NCI-H2227 treated with DMSO at 0.1 percent for 48 hours (cell line): ENCODE measurements at places on chromosomes 7 and 10.

DNA sequence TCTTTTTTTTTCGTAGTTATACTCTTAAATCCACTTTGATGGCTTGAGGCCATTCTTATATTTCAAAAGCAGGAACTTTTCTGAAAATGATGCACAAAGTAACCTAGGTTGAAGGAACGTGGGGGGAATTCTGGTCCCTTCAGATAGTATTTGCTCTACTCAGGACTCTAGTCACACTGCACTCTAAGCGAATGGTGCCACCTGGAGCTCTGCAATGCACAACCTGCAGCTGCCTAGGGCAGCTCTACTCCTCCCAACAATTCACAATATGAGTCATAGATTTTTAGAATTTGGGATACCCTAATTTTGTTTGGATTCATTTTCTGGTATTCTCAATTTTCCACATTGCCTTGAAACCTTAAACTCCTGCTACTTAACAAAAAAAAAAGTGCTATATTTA lies 17.3 kb downstream of the SYPL1 start:
- no peak for DNase-seq

DNA sequence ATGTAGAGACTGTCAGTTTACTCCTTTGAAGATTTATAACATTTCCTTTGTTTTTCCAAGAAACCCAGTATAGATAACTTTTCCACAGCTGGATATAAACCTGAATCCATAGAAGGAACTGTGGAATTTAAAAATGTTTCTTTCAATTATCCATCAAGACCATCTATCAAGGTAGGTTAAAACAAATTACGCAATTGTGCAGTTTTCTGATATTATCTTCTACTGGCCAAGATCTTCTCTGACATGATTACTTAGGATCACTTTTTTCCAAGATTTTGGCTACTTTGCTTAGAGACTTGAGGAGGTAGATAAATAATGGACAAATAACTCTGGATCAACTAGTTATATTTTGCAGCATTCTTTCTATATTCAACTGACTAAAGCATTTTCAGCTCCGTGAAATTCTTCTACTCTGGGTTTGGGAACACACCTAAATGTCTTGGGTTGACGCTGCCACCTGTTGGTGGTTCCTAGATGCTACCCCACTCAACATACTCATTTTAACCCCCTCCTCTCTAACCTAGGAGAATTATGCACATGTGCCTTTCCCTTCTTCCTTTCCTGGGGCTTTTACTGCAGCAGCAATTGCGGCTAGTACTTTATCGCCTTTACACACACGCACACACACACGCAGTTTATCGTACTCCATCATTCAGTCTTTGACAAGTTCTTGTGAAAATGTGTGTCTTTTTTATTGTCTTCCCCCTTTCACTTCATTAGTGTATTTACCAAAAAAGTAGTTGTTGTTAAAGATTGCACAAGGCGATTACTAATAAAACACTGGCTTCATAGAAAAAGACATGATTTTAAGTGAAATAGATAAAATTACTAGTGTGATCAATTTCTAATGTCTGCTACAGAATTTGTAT lies 32.7 kb downstream of the ABCB5 start:
- DNase-seq: peak; percentile 36

GRCh38 chr7:22002726-22003125 lies 57.0 kb upstream of the CDCA7L start:
- no peak for DNase-seq

DNA sequence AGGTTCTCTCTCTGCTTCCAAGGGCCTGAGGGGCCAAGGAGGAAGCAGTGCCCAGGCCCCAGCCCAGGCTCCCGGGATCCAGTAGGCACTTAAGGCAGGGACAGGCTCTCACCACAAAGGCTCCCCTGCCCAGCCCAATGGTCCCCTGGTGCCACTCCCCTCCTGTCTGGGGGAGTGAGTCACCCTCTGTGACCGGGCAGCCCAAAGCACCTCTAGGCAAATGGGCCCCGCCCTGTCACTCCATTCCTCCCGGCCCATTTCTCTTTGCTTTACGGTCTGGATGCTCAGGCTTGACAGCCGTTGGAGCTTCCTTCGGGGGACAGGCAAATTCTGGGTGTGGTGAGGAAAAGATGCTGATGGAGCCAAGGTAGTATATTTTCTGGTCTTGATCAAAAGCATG lies at the start of gene CALHM3:
TSS of gene CALHM3 (minus strand) at position 106 of the 400 bp plus-strand sequence. CDS start 208 bp downstream, outside the sequence.
- no peak for DNase-seq

- no peak for DNase-seq
These were observed 14.8 kb downstream of the C10orf105 start for GRCh38 chr10:71704816-71705215.

DNA sequence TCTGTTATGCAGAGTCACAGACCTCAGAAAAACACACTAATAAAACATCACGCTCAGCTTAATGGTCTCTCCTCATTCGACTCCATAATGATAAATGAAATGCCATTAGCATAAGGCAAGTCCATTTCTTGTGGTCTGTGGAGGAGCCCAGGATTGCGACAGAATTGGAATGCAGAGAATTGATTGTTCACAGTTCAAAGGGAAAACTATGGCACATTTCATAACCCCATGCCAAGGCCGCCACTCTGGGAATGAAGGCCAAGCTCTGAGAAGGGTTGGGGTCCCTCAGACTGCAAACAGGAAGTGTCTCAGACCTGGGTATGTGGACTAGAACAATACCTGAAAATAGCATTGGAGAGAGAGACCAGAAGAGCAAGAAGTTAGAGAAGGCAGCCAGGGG lies 398.9 kb downstream of the ADRA2A start:
- no peak for DNase-seq

- DNase-seq: no peak
These were observed 162.5 kb downstream of the DNAJB6 start for GRCh38 chr7:157499121-157499834.

DNA sequence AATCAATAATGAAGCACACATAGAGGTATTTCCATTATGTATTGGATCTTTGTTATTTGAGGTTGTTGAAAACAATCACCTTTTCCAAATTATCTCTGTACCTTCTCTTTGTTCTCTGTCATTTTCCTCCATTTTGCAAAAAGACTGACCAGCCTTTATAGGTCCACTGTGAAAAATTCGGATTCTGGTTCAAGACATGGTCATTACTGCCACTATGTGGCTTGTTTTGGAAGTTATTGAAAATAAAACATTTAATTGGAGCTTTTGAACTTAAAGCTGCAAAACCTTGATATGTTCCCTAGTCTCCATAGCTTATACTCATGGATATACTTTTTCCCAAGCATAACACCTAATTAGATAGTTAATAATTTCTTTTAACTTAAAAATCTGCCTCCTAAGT lies 1094.4 kb downstream of the NRG3 start:
- no peak for DNase-seq

- no peak for DNase-seq
These were observed 57.0 kb upstream of the CC2D2B start for GRCh38 chr10:95850791-95851190.

GRCh38 chr10:65194126-65194525 lies 1672.9 kb downstream of the REEP3 start:
- DNase-seq: no peak

DNA sequence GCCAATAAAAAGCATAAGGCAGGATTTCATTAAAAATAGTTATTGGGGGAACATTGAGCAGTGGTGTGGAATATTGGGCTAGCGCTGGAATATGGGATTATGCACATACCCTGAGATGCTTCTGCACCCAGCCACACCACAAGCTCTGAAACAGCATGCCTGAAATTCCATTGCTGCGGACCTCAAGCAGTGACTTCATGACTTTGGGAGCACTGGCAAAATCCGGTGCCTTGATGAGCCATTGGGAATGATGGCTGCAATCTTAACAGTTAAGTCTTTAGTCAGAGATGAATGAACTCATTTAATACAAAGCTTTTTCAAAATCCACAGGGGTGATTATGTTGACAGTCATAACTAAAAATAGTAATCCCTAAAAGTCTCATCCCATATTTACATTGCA lies 274.7 kb upstream of the MTPN start:
- DNase-seq: no peak

- peak; percentile 53 for DNase-seq
These were observed 752 bp downstream of the KLF14 start for GRCh38 chr7:130732980-130733930.

DNA sequence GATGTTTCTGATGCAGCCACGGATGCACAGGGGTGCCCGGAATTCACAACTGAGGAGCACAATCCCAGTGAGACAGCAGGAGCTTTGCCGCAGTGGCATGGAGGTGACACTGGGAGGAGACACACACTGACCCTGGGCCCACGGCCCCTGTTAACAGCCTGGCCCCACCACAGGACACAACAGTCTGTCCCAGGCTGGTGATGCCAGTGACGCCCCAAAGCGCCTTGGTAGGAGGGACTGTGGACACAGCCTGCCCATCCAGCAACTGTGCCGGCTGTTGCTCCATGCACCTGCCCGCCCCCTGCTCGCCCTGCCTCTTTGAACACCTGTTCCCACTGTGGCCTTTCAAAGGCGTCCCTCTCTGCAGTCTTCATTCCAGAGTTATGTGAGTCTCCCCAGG lies 49.8 kb downstream of the KLF6 start:
- no peak for DNase-seq

- DNase-seq: no peak
These were observed 493.9 kb upstream of the IGFBP3 start for GRCh38 chr7:46414946-46415345.

DNA sequence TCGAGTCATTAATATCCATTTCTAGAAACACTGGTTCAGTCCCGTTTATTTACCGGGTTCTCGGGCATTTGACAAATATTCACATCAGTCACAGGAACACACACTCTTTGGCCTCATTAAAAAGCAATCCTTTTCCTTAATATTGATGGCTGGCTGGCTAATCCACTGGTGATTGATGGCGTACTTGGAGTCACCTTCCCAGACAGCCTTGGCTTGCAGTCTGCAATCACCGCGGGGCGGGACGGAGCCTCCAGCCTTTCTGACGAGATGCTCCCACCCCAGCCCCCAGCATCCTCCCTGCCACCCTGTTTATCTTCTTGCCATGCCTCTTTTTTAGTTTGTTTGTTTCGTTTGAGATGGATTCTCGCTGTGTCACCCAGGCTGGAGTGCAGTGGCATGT lies 36.6 kb downstream of the SRRM3 start:
- DNase-seq: peak; percentile 58

GRCh38 chr10:86747796-86748581 lies 8.4 kb upstream of the BMPR1A start:
- DNase-seq: no peak
